T-helper 17 cell (primary cell): ENCODE measurements at places on chromosomes 5 and 9. TPM values are rescaled to one million over a fixed set of nuclear protein-coding genes. Genes with fewer than 3 reads are reported as not detected.

PLPPR1 gene
- not detected for total RNA-seq

DNA sequence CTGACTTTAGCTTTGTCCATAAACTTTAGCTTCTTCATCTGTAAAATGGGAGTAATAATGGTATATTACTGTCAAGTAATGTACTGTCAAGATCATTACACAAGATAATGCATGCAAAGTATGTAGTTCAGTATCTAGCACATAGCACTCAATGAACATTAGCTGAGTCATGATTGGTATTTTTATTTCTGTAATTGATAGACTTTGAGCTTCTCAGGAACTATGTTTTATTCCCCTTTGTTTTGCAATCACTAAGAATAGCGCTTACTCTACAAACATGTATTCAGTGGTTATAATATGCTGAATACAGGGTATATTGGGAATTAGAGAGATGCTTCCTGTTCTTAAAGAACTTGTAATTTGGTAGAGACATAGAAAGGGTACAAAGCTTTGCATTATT, 142.3 kb upstream of the KLF9 start:
- H3K4me3 ChIP-seq: no peak overlapping the region
- no peak for DNase-seq
- H3K27me3 ChIP-seq: peaks cover 5% of the 10 kb centered on the region
- no peaks in the 10 kb centered on the region for H3K4me1 ChIP-seq
- H3K36me3 ChIP-seq: no peaks in the 10 kb centered on the region

- H3K4me3 ChIP-seq: no peak overlapping the region
- DNase-seq: no peak
- H3K4me1 ChIP-seq: peaks cover 2% of the 10 kb centered on the region
Measured at GRCh38 chr5:135814316-135814715, 20.1 kb upstream of the SLC25A48 start.

TAF11L5 gene
- not detected for total RNA-seq
